ENCODE measurements at places on chromosomes 6 and 20.

- no peak for DNase-seq
Measured at GRCh38 chr20:23293689-23294088, 56.9 kb upstream of the NXT1 start.

GRCh38 chr6:96613291-96613999 is 50.5 kb downstream of the FHL5 start:
- DNase-seq = no peak

DNA sequence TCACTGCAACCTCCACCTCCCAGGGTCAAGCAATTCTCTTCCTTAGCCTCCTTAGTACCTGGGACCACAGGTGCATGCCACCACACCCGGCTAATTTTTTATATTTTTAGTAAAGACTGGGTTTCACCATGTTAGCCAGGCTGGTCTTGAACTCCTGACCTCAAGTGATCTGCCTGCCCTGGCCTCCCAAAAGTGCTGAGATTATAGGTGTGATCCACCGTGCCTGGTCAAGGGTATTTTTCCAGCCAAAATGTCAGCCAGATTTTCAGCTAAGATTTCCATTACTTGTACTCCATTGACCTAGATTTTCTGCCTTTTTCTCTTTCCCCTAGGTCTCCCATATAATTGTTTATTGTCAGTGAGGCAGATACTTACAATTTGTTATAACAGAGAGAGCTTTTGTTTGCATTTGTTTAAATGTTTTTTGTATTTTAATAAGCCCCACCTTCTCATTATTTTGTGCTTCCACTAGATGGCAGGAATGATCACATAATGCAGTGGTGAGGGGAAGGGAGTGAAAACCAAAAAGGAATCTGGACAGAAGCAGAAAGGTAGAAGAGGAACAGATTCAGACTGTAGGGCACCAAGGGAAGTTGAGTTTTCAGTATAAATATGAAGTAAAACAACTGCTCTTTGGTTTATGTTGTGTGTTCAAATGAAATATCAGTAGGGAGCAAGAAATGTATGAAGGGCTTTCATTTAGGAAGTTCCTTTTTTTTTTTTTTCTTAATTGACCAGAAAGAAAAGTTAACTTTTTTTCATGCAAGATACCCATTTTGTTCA is 29.7 kb downstream of the RPF2 start:
- DNase-seq = peak; percentile 69

- no peak for DNase-seq
Measured at GRCh38 chr6:116412270-116412669, 41.5 kb downstream of the DSE start.

DNA sequence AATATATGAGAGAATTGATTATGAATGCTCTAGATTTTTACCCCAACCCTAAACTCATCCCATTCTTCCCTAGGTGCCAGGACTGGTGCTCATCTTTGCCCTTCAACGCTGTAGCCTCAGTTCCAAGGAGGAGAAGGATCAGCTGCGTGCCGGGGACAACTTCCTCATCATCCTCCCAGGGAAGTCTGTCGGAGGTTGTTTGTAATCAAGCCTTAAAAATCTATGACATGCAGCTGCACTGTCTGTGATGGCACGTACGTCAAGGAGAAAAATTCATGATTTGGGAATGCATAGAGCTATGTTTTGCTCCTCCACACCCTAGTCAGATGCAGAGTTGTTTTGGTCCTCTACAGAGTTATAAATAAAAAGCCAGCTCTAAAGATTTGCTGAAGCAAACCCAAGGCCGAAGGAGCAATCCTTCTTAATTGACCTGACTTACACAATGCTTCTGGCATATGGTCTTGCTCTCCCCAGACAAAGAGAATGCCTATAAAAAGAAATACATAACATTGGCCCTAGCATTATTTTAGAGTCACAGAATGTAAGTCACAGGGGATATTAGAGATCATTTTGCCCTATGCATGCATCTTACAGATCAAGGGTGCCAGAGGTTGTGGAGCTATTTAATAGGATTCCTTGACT is 244.2 kb downstream of the HIVEP2 start:
- DNase-seq = no peak

DNA sequence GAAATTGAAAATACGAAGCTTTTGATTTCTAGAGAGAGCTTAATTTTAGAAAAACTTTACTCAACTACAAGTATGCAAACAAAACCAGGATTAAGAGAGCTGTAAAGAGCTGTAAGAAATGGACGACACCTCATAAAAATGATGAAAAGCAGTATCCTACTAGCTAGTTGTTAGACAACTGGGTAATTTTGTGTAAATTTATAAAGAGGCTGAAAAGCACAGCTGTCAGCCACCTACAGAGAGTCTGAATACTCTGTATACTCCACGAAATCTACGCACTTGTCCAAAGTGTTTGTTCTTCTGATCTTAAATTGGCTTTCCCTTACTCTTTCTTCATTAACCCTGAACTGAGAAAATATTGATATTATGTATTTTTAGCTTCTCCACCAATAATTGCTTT is 808.4 kb upstream of the EPHA7 start:
- no peak for DNase-seq

- DNase-seq = no peak
Measured at GRCh38 chr6:41176189-41176588, 13.3 kb upstream of the TREM2 start.

DNA sequence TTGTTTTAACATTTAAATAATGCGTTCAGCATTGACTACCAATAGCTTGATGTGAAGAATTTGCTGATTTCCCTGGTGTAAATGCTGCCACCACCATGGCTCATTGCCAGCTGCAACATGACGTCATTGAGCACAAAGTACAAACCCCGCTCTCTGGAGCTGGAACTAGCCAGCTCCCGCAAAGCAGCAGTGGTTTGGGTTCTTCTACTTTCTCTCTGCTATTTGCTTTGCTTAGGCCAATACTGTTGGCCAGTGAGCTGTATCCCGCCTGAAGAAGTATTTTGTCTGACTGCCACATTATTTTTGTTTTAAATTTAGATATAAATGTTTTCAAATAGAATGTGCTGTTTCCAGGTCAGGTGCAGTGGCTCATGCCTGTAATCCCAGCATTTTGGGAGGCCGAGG is 47.4 kb upstream of the KIF13A start:
- DNase-seq = no peak

DNA sequence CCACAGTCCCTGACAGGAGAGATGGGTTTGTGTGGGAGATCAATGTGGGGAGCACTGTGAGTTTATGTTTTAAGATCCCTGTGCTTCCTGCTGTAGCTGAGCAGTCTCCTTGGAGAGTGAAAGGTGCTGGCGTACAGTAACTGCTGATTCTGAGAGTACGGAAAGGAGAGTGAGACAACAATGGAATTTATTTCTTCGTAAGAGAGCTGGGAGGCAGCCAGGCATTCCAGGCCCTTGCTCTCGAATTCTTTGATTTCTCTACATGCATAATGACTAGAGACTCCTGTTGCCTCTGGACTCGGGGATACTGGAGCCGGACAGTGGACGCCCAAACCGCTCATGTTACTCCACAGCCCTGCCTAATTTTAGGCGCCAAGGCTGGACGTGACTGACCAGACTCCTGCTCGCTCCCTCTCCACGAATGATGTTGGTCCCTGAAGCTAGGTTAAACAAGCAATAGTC is 131.0 kb upstream of the PHACTR1 start:
- DNase-seq = no peak

DNA sequence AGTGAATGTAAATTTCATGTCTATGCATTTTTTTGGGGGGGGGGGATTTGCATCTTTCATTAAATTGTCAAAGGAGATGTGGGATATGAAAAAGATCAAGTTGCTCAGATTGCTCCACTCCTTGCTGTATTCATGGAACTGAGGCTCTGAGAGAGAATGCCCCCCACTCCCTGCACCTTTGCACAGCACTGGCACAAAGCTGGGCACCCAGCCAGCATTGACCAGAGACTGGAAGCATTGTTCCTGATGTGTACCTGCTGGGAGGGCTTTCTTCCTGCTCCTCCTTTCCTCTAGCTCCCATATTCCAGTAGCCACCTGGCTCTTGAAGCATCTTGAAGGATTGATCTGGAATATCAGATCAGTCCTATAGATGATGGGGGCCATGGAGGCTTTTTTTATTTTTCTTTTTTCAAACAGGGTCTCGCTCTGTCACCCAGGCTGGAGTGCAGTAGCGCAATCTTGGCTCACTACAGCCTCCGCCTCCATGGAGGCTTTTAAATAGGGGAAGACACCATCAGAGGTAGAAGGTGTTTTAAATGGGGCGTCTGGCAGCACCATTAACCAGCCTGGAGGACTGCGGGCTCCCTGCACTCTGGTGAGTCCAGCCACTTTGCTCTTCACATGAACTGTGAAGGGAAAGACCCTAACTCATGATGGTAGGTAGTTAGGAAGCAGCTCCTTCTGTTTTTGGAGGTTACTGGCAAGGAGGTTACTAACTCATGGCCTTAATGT is 10.9 kb downstream of the DUSP15 start:
- DNase-seq = no peak

DNA sequence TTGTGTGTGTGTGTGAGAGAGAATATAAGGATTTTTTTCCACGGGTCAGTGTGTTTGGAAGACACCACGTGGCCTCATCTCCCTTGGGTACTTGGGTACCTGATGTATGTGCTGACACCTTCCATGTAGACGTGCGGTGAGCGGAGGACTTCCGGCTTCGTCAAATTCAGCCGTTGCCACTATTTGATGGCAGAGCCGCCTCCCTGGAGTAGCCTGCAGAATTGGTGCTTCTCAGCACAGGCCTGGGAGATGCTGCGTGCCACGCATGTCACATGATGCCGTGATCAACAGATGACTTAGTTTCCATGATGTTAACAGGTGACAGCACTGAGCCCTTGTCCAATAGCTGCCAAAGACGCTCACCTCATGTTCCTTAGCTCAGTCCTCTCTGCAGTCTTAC is 69.4 kb downstream of the CDH4 start:
- DNase-seq = no peak

GRCh38 chr6:152587473-152587872 is 49.7 kb downstream of the SYNE1 start:
- no peak for DNase-seq

- DNase-seq = no peak
Measured at GRCh38 chr20:9686866-9687265, 152.0 kb downstream of the PAK5 start.

DNA sequence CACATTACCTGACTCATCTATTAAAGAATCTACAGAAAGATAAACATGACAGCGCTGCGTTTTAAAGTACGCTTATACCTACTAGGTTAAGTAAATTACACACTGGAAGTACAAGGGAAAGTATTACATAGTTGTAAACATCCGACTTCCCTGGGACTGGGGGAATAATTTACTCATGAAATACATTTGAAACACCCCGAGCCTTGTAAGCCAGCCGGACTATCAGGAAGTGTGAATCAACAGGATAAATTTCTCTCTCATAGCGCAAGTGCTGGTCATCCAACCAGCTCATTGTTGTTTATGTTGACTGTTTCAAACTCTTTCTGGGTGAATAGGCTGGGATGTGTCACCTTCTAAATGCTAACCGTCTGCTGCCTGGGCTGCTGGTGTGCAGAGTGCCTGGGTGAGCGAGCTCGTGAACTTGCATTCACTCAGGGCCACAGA is 4.9 kb downstream of the BMP6 start:
- DNase-seq = peak; percentile 56

DNA sequence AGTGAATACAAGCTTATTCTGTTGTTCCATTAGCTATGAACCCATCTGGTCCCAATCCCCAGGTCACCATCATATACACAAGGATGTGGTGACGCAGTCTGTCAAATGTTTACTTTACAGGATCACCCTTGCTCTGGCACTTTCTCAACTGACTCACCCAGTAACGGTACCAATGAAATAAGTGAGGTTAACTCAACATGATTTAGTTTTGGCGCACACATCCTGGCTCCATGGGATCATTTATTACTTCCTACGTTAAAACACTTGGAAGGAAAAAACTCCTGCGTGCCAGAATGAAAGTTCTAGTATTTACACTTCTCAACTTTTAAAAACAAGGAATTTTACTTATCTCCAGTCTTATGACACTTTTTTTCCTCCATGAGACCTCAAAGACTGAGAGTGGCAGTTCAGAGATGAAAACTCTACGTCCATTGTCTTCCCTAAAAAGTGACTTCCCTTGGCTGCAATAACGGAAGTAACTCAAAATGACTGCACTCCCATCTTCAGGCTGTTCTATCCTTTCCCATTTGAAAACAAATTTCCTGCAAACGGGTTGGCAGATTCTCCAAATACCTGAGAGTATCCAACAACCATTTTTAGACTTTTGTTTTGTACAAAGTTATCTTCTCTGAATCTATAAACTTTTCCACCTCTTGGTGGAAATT is 15.9 kb downstream of the AGPAT4 start:
- peak; percentile 50 for DNase-seq

DNA sequence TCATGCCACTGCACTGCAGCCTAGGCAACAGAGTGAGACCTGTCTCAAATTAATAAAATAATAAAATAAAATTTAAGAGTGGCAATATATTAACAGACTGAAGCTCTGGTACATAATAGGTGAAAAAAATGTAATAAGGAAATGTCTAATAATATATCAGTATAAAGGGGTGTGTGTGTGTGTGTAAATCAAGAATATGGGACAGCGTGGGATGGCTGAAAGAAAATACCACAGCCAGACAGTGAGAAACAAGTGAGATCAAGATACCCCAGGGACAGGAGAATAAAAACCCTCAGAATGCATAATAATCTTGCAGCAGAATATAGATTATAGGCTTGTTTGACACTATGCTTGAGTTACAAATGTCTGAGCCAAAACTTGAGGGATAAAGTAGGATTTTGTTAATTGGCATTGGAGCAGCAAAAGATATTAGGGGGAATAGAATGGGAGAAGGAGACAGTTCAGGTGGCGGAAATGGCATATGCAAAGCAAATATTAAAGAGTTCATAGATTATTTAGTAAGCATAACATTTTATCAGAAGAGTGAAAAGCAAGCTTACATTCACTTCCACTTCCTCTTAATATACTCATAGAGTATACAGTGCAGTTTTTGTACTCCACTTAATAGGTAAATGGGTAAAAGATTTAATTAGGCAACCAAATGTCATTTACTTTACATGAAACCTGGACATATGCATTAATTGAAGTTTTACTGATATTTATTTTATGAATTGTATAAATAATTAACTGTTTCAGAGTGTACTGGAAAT is 398.5 kb upstream of the GJE1 start:
- DNase-seq = no peak

DNA sequence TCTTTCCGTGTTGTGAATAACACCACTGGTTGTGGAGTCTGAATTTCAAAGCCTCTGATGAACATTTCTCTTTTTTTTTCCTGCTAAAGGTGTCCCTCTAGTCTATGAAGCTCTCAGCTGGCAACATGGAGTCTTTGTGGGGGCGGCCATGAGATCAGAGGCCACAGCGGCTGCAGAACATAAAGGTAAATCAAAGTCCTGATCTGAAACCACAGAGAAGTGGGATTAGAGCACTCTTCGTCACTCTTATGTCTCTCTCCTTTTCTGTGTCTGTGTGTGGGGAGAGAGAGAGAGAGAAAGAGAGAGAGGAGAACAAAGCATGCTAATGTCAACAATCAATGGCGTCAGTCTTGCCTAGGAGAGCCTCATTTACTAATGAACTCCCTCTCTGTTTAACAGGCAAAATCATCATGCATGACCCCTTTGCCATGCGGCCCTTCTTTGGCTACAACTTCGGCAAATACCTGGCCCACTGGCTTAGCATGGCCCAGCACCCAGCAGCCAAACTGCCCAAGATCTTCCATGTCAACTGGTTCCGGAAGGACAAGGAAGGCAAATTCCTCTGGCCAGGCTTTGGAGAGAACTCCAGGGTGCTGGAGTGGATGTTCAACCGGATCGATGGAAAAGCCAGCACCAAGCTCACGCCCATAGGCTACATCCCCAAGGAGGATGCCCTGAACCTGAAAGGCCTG is 4.2 kb downstream of the PCK1 start:
- no peak for DNase-seq

All from hepatic stellate cell (primary cell).